ENCODE measurements at places on chromosomes 2 and 18.

DNA sequence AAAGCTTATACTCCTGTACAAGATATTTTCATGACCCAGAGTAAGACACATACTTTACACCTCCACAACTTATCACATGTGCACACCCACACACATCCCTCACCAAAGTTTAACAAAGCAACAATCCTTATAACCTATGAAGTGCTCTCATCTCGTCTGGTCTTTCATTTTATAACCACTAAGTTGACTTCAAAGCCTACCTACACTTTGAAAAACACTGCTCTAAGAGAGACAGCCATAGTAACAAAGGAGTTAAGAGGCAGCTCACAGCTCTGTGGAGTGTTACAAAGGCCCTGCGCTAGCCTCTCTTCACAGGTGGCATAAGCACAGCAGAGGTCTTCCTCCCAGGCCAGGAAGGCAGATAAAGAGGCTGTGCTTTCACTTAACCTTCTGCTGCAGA, 69.7 kb upstream of the TMEM200C start:
- DNase-seq: no peak

DNA sequence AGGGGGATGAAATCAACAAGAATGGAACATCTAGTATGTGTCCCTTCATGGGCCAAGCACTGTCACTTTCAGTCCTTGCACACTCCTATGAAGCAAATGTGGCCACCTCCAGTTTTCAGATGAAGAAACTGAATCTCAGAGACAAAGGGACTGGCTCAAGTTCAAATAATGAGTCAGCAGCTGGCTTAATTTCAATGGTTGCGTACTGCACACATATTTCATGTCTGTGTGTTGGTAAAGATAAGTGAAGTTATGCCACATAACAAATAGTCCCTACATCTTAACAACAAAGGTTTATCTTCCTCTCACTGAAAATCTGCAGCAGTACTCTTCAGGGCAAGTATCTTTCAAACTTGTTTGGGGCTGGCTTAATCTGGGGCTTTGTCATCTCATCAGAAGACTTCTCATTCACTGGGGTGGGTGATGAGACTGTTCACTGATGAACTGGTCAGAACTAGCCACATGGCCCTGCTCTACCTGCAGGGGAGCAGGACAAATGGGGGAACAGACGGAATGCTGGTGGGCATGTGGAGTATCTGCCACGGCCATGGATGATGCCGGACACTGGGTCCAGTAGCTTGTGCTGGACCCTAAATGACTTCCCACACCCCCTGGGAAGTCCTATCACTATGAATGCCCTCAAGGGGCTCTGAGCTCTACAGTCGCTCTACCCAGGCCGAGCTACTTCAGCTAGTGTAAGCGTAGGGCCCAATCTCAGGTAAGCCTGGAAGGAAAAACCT, 263.2 kb downstream of the CYP26B1 start:
- DNase-seq: no peak

DNA sequence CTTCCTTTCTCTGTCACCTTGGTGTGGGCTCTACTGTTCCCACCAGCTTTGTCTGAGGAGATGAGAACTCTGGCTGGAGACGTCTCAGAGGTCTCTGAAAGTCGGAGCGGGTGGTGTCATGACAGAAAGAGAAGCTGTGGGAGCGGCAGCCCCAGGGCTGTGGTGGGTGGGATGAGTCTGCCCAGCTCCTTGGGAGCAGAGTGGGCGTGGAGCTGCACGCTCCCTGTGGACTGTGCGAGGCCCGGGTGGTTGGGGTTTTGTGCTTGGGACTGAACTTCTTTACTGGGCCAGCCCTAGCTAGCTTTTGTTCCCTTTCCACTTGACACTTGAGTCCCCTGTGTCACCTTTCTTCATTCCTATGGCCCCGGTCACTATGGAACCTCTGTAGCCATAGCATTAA, 10.4 kb downstream of the TOGARAM2 start:
- no peak for DNase-seq

GRCh38 chr2:75431763-75432162, 129.0 kb downstream of the EVA1A start:
- DNase-seq: no peak

- no peak for DNase-seq
Observed at GRCh38 chr2:171345971-171346722, 87.6 kb downstream of the METTL8 start.

DNA sequence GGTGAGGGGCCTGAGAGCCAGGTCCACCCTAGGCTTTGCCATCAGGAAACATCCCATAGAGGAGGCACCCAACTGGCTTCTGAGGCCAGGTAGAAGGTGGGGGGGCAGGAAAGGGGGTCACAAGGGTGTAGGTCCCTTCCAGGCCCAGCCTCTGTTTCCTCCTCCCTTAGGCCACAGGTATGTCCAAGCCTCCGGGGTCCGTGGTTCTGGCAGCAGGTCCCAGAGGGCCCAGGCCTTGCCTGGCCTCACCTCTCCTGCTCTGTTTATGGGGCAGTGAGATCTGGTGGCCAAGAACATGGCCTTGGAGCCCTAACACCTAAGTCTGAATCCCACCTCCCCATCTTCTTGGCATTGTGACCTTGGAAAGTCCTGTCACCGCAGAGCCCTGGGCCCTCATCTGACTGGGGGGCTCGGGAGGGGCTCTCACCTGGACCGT, 21.6 kb upstream of the GPR17 start:
- DNase-seq: no peak

DNA sequence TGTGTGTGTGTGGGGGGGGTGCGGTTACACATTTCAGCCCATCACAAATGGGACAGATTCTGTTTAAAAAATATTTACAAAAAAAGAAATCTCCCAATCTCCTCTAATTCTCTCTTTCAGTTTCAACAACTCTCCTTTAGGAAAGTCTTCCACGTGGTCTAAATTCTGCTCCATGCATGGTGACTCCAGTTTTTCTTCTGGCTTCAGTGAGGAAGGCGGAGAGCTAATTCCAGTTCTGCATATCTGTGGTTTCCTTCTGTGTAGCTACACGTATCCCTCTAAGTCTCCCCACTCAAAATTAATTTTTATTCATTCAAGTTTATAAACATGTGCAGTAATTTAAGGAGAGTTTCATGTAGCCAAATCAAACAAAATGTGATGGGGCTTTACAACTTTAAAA, 111.6 kb downstream of the SLC4A3 start:
- DNase-seq: no peak

DNA sequence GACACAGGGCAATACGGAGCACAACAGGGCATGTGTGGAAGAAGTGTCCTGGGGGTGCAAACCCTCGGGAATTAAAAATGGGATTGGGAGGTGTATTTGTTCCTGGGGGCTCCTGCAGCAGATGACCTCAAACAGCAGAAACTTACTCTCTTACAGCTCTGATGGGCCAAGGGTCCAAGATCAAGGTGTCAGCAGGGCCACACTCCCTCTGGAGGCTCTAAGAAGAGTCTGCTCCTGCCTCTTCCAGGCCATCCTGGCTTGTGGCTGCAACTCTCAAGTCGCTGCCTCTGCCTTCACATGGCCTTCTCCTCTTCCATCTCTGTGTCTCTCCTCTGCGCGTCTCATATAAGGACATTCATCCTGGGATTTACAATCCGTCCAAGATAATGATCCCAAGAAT, 12.4 kb upstream of the SPATA3 start:
- no peak for DNase-seq

- no peak for DNase-seq
Observed at GRCh38 chr2:127079358-127079920, 27.5 kb downstream of the BIN1 start.

- DNase-seq: no peak
Observed at GRCh38 chr2:134231965-134232340, 21.9 kb upstream of the MGAT5 start.

DNA sequence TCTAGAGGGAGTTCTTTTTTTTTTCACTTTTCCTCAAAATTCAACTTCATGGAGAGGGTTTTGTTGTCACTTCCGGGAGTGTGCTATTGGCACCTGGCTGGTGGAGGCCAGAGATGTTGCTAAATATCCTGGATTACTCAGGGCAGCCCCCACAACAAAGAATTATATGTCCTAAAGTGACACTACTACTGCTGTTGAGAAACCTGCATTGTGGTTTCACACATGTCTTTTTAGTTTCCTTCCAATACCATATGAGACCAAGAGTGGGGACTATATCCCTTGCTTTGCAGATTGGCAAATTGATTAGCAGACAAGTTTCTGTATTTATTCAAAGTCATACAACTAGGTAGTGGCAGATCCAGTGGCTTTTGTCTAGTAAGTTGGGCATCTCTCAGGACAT, 826.8 kb downstream of the TRIB2 start:
- DNase-seq: no peak
